ENCODE measurements at places on chromosomes 5 and 9. TPM values are rescaled to one million over a fixed set of nuclear protein-coding genes. Genes with fewer than 3 reads are reported as not detected.

Gene MYMK
- polyA plus RNA-seq, result 58.2 TPM

Gene ZBED3
- 7.3 TPM for polyA plus RNA-seq

Gene DRD1
- polyA plus RNA-seq, result not detected

Gene SYNPO
- polyA plus RNA-seq, result 32.3 TPM

Gene SPINK13
- 0.33 TPM for polyA plus RNA-seq

Gene OR13C3
- polyA plus RNA-seq, result not detected

Gene INSL4
- polyA plus RNA-seq, result not detected

Gene EXOC3
- 39.3 TPM for polyA plus RNA-seq

Gene CBY3
- polyA plus RNA-seq, result 0.37 TPM

Gene MEGF10
- 43.0 TPM for polyA plus RNA-seq

Gene SLC36A2
- polyA plus RNA-seq, result 0.62 TPM

Gene PCDHB3
- polyA plus RNA-seq, result 1.6 TPM

Gene CNTNAP3B
- 5.6 TPM for polyA plus RNA-seq

Gene SPINK7
- polyA plus RNA-seq, result 0.23 TPM

Gene SLC35D2
- 26.1 TPM for polyA plus RNA-seq

Gene SPDL1
- polyA plus RNA-seq, result 16.8 TPM

Measured in forelimb muscle (tissue), 1 donor.